HEK293T (cell line): ENCODE measurements at places on chromosomes 2 and 18.

DNA sequence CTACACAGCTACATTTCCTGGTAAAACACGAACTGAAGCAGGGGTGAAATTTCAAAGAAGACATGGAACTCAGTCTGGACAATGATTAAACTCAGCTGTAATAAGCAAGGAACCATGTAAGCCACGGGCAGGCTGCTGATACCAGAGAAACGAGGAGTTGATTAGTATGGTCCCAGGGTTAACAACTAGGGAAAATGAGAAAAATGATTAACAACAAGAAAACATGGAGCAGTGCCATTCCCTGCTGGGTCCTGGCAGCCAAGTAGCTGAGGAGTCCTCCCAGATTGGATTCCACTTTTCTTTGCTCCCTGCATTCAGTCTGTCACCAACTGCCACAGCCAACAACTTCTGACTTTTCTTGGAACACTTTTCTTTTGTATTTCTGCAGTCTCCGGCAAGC, 517.0 kb upstream of the KLHL29 start:
- no peak for DNase-seq

DNA sequence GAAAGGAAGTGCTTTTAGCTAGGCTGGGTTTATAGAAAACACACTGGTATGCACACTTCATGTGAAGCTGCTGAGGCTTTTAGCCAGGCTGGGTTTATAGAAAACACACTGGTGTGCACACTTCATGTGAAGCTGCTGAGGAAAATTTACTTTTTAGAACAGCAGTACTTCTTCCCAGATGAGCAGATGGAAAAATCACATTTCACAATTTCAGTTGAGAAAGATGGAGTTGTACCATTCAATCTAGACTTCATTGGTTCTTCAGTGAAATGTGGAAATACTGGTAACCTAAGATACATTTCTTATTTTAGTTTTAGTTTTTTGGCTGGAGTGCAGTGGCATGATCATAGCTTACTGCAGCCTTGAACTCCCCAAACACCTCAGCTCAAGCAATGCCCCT, 11.1 kb downstream of the SNTG2 start:
- DNase-seq, result no peak

- DNase-seq, result peak; percentile 63
Observed at GRCh38 chr18:32373995-32374394, 96.7 kb downstream of the GAREM1 start.

GRCh38 chr2:61537950-61538199, 281 bp downstream of the XPO1 start:
- DNase-seq, result no peak

DNA sequence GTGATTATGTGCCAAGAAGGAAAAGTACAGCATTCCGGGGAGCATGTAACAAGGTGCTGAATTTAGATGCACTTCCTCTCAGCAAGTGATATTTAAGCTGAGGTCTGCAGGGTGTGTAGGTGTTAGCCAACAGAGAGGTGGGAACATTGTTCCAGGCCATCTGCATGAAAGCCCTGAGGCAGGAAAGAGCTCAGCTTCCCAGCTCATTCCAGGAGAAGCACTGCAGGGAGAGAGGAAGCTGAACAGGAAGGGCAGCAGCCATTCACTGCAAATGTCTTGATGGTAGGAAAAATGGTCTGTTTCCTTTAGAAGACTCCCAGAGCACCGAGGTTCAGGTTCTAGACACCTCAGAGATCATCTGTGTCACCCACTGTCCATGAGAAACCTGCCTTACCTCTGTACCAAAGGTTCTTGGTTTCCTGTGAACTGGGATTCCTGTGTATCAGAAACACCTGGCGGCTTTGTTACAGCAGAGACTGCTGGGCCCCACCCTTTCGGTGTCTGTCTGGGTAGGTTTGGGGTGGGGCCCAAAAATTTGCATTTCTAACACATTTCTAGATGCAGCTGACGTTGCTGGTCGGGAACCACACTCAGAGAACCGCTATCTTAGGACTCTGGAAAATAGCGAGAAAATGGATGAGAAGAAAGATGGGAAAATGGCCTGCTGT, 84.0 kb downstream of the RTN4 start:
- DNase-seq, result no peak

- DNase-seq, result no peak
Observed at GRCh38 chr2:95759481-95760246, 167.9 kb downstream of the TRIM43 start.

- no peak for DNase-seq
Observed at GRCh38 chr2:102578376-102578775, 41.0 kb upstream of the SLC9A2 start.

GRCh38 chr2:151409601-151410484, at the start of gene RIF1:
TSS of gene RIF1 (plus strand) at chr2:151409902. CDS start at chr2:151410424, 522 bp downstream.
- peak; percentile 93 for DNase-seq

DNA sequence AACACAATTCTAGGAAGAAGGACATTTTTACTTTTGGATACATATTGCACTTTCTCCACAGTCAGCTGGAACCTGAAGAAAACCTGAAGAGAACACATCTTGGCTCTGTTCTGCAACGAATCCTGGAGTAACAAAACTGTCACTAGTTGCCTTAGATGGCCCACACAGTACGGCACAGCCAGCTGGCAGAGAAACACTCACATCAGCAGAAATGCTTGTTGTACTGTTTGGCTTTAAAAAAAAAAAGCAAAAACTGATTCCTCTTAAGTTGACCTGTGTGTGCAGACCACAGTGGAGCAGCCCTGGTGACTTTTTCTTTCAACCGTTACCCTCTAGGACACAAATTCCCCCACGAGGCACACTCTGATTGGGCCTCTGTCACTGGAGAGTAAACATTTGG, 152.3 kb upstream of the TWIST2 start:
- DNase-seq, result no peak

DNA sequence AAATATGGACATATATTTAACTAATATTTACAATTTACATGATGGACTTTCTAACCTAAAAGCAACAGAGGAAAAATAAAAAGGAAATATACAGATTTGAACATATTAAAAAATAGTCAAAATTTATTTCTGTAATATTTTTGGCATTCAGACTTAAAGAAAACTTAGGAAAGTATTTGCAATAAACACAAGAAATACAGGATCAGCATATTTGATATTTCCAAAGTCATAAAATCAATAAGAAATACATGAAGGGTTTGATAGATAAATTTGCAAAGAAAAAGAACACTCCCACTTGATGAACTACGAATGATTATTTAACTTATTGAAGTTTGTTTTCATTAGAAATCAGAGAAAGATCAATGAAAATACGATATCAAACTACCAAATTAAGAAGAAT, 48.6 kb upstream of the CD302 start:
- no peak for DNase-seq

DNA sequence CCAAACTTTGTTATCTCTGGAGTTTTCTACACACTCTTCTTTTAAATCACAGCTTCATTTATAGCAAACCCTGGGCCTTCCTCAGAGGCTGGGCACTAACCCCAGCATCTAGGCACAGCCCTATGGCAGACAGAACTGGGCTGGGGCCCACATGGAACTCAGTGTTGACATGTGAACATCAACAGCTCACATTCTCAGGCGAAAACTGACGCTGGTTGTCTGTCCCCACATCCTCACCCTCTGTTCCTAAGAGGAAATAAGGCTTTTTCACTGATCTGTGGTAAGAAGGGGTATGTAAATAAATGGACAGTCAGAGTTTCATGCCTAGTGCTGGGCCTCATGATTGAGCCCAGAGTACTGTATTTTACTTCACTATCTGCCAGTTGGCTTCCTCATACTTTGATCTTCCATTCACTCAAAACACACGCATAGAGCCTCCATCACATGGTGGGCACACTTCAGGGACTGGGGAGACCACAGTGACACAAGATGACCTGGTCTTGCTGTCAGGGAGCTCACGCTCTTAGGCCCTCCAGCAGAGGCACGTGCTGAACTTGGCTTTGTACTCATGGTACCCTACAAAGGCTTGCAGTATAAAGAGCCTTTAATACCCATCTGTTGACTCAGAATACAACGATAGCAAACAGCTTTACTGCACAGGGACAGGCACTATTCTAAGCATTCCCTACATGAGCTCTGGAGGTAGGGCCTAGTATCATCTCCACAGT, 43.0 kb downstream of the EFEMP1 start:
- DNase-seq, result no peak

- DNase-seq, result no peak
Observed at GRCh38 chr2:205686056-205686782, 3.9 kb downstream of the NRP2 start.

GRCh38 chr2:68732036-68732932, 2.3 kb upstream of the ARHGAP25 start:
- DNase-seq, result no peak

DNA sequence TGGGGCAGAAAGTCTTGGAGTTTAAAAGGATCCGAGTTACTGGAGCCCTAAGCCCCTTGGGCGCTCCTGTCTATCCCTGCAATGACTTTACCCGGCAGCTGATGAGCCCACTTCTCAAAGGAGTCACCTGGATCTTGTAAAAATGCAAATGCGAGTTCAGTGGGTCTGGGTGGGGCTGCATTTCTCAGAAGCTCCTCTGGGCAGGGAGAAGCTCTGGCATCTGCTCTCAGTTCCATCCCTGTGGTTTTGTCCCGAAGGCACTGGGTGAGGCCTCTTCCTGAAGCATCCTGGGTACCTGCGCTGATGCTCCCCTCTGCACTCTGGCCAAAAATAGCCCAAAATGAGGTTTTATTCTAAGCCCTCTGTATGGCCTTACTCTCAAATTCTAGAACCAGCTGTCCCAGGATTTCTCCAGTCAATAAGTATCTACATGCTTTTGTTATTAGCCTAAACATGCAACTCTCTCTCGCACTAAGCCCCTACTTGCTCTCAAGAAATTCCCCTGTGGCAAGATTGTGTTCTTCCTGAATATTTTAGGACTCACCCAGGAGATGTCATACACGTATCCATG, 167.8 kb upstream of the APCDD1 start:
- no peak for DNase-seq

- no peak for DNase-seq
Observed at GRCh38 chr2:148640767-148641166, 3.8 kb upstream of the EPC2 start.

DNA sequence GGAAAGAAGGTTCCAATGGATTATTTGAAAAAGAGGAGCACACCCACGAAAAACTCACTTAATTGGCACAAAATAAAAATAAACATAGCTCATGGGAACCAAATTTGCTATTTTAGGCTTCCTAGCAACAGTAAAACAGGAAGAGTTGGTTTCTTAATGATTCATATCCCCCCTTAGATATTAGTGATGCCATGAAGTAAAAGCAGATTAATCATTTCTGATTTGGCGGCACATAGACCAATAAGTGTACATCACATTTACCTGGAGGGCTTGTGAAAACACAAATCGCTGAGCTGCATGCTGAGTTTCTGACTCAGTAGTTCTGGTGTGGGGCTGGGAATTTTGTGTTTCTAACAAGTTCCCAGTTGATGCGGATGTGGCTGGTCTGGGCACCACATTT, 260.4 kb downstream of the SLC4A3 start:
- DNase-seq, result no peak

DNA sequence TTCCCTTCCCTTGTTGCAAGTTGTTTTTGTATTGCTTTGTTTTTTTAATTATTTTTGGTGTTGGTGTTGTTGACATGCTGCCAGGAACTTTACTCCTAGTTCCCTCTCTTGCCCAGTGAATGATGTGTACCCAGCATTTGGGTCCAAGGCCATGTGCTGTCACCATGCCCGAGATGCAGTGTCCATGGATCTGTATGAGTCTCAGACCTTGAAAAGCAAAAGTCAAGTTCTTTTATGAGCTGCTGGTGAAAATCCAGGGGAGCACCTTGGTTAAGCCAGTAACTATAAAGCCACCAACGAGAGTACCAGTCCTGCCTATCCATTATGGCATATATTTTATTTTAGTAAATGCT, 236.4 kb downstream of the BCL11A start:
- DNase-seq, result no peak

DNA sequence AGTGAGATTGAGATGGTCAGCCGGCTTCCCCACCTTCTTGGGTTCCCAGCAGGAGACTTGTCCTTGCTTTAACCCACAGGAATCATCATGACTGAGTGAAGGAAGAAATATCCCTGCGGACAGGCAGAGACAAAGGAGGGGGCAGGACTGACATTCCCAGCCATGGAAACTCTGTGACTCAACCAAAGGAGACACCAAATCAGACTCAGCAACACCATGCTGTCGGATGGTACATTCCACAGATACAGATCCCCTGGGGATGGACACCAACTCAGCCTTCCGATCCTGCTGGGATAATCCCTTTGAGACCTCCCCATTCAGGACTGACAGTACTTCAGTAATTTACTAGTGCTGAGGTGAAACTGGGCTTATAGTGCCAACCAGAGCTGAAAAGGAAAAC, 518.3 kb downstream of the XIRP2 start:
- no peak for DNase-seq

DNA sequence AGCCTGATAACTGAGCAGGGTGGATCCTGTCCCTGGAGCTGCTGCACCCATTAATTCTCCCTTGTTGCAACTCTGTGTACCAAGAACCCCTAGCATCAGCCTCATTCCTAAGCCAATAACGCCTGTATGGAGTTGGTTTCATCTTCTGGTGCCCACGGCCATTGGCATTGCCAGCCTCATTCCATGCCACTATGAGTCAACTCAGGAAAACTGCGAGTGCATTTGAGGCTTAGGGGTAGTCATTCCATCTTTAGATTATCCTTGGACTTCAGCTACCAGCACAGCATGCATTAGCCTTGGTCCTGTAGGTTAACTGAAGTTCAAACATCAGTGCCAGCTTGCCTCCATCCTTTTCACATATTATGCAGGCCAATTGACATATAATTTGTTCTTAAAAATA, 1.4 kb upstream of the TRIM54 start:
- no peak for DNase-seq

- DNase-seq, result no peak
Observed at GRCh38 chr2:71744781-71745180, 291.4 kb downstream of the DYSF start.

DNA sequence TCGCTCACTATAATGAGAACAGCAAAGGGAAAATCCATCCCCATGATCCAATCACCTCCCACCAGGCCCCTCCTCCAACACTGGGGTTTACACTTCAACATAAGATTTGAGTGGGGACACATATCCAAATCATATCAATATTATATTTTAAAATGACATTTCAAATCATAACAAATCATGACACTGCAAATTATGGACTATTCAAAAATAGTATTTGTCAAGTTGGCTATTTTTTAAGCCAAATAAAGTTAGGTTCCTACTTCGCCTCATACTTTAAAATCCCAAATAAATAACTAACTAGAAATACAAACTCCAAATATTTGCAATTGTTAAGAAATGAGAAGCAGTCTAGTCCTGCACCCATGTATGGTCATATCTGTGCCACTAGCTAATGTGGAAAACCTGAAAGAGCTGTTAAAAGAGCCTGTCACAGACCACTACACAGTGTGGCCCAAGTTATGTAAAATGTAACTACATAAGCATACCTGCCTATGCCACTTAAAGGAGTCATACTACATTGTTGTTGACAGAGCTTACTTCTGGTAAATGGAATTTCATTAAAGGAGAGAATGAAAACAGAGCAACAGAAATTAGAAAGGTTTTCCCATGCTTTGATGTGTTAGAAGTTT, 334.7 kb upstream of the GULP1 start:
- DNase-seq, result no peak

- no peak for DNase-seq
Observed at GRCh38 chr2:44551497-44551896, 189.8 kb downstream of the CAMKMT start.

GRCh38 chr18:13429016-13429415, 210.5 kb downstream of the LDLRAD4 start:
- DNase-seq, result no peak
